ENCODE measurements at places on chromosomes 1 and 21.

- DNase-seq, result no peak
Observed at GRCh38 chr1:208222376-208223126, 21.6 kb downstream of the PLXNA2 start.

DNA sequence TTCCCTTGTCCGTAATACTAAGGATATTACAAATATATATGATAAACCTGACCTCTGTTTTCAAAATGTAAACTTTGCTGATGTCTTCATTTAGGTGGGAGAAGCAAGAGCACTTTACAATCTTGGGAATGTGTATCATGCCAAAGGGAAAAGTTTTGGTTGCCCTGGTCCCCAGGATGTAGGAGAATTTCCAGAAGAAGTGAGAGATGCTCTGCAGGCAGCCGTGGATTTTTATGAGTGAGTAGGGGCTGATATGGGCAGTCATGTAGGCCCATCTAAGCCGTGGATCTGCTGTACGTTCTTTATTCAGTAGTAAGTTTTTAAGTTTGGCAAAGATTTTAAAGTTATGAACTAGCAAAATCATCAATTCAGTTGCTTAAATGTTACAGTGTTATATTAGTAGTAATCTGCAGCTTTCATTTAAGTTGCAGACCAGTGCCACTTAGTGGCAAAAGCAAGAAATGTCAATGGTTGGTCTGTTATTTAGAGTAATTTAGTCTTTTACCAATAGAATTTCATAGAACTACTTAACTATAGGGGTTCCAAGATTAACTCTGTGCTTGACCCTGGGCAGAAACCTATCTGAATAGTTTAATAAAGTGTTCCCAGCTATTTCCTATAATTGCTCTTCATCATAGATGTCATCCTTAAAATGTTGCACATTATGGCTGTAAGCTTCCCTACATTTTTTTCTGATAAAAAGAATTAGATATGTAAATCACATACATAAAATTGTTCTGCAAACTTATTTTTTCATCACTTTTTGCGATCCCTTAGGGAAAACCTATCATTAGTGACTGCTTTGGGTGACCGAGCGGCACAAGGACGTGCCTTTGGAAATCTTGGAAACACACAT is 21.3 kb downstream of the GPSM2 start:
- no peak for DNase-seq

DNA sequence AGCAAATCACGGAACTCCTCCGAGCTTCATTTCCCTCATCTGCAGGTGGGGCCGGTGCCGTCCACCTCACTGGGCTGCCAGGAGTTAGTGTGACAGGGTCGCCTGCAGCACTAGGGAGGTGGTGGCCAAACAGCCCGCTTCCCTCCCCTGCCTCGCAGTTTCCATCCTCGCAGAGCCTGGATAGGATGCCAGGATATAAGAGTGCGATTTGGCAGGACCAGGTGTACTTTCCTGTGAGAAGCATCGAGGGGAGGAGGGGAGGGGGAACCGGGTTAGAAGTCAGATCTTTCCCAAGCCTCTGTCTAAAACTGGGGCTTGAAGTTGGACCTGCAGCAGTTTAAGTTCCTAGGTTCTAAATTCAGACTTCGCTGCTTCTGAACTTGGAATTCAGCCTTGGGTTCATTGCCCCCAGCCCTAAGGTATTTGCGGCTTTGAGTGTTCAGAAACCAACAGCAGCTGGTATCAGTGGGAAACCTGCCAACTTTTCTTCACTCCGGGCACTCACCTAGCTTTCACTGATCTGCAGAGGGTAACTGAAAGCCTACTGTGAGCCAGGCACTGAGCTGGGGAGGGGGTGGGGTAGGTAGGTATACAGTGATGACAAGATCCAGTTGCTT is 1.7 kb upstream of the JUN start:
- DNase-seq, result peak; percentile 30

DNA sequence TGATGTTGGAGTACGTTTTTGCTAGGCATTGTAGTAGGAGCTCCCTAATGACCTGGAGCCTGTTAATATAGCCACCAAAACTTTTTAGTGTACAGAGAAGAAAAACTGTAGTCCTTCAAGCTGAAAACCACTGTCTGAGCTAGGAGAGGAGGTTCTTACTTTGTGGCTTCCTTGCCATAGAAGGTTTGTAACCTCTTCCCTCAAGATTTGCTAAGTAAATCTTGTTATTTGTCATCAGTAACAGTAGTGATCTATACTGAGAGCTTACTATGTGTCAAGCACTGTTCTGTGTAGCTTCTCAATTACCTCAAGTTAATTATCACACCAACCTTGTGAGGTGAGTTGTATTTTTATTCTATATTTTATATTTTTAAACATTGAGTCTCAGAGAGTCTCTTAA is 21.2 kb upstream of the LRRC8C start:
- DNase-seq, result no peak

DNA sequence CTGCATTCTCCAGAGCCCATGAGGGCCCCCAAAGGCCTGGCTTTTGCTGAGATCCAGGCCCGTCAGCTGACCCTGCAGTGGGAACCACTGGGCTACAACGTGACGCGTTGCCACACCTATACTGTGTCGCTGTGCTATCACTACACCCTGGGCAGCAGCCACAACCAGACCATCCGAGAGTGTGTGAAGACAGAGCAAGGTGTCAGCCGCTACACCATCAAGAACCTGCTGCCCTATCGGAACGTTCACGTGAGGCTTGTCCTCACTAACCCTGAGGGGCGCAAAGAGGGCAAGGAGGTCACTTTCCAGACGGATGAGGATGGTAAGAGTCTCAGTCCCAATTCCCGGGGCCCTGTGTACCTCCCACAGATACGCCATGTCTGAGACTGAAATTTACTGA is 39.1 kb downstream of the PTPRU start:
- DNase-seq, result no peak

DNA sequence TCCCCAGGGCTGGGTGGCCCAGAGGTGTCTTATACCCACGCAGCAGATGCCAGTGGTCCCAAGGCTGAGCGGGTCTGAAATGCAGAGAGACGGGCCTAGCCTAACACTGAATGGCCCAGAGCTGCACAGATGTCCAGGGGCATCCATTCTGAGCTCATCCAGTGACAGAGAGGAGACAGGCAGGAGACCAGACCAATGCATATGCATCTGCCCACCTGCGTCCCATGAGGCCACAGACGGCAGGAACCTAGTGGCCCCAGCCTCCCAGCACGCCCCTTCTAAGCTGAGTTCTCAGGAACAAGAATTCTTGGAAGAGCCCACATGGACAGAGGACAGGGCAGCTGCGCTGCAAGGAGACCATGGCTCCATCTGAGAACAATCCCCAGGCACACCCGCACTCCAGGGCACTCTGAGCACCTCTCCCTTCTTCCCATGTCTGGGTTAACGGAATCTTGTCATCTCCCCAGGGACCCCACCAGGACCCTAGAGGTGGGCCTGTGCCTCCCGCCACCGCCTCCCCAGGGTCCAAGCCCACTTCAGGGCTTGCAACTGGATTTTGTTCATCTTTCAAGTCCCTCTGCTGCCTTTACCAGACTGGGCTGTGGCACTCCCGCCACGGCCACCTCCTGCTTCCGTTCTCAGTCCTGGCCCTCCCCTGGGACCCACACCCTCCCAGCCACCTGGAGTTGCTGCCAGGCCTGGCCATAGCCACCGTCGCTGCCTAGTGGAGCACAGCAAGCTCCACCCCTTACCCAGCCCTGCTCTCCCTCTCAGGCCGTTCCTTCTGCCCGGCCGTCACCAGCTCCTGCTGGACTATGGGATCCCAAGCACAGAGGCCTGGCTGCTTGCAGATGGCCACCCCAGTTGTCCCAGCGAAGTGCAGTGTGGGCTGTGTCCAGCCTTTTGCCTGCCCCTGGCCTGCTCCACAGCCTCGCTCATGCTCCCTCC is 3.3 kb downstream of the WNT3A start:
- DNase-seq, result no peak

DNA sequence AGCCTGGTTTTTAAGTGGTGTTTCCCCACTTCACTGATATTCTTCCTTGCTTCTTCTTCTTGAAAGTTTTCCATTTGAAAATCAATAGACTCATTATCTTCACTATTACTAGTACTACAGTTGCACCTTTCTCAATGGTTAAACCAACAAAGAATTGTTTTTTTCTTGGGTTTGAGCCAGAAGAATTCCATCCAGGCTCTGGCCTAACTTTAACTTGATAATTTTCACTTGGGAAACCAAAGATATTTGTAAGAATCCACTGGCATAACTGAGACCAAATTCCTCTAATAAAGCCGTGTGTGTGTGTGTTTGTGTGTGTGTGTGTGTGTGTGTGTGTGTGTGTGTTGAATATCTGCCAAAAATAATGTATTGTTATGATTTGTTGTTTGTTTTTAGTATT is 103.2 kb downstream of the SGIP1 start:
- DNase-seq, result no peak

- peak; percentile 42 for DNase-seq
Observed at GRCh38 chr21:33069994-33070743, at the start of gene OLIG1. Gene OLIG1, plus strand, starts transcription at chr21:33070141. Its CDS starts 106 bp downstream, at chr21:33070247.

- no peak for DNase-seq
Observed at GRCh38 chr1:100607628-100608240, 69.8 kb downstream of the GPR88 start.

GRCh38 chr21:36470294-36470693 is 9.6 kb downstream of the CLDN14 start:
- DNase-seq, result no peak

GRCh38 chr1:43781574-43781973 is 74.2 kb downstream of the ST3GAL3 start:
- no peak for DNase-seq

DNA sequence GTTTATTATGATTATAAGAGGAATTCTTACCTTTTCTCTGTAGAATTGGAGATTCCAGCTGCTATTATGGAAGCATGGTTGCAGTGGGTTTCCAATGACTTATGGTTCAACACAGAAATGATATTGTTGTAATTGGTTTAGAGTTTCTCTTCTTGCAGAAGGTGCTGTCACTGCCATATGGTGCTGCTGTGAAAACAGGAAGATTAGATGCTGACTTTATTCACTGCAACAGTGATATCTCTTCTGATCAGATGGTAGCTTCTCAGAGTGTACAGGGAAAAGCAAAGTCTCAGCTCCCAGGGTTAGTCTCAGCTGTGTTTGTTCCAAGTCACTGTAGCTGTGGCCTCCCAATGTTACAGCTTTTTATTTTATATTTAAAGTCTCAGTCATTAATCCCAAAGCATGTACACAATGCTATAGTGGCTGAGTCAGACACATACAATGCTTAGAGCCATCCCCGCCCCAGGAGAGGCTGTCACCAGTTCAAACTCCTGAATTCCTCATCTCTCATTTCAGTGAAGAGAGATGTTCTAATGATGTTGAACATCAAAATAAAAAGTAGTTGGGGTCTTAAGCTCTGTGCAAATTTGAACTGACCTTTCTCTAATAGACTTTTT is 42.7 kb upstream of the RGS2 start:
- DNase-seq, result no peak

DNA sequence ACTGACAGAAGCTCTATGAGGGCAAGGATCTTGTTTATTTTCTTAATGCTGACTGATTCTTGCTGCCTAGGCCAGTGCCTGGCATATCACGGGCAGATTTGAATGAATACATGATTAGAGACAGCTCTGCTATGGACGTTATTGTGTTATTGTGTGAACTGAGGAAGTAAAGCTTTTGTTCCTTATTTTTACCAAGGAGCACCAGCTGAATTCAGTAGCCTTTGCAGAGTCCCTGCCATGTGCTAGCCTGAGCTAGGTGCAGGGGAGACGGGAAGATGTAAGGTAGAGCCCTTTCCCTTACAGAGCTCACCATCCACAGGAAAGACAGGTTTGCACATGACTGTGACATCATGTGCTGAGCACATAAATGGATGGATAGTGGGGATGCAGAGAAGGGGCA is 36.0 kb upstream of the SCMH1 start:
- no peak for DNase-seq

GRCh38 chr1:116785006-116785405 is 30.8 kb downstream of the CD2 start:
- no peak for DNase-seq

GRCh38 chr1:51926171-51926812 is 47.8 kb upstream of the NRDC start:
- DNase-seq, result peak; percentile 5

- DNase-seq, result no peak
Observed at GRCh38 chr1:31814631-31815306, 1.1 kb downstream of the SPOCD1 start.

GRCh38 chr1:54859700-54860391 is 27.1 kb downstream of the DHCR24 start:
- no peak for DNase-seq

- peak; percentile 37 for DNase-seq
Observed at GRCh38 chr1:151612501-151613281, 841 bp downstream of the SNX27 start.

- no peak for DNase-seq
Observed at GRCh38 chr1:33057095-33057494, 20.4 kb upstream of the AK2 start.

GRCh38 chr1:162667381-162668080 is 35.3 kb downstream of the DDR2 start:
- no peak for DNase-seq

DNA sequence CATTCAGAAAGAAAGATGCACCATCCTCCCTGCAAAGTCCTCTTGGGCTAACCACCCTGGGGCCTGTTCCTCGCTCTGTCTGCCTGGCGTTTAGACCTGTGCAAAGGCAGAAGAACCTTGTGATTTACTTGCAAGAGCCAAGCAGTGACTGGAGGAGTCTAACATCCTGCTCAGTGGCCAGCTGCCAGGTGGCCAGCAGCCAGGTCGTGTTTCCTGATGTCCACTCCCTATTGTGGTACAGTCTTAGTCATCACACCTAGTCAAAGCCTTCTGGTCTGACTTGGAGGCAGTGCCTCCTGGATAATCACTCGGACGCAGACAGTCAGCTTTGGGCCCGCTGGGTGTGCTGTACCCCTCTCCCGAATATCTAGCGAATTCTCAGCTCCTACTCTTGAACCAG is 118.1 kb downstream of the PGBD5 start:
- no peak for DNase-seq

DNA sequence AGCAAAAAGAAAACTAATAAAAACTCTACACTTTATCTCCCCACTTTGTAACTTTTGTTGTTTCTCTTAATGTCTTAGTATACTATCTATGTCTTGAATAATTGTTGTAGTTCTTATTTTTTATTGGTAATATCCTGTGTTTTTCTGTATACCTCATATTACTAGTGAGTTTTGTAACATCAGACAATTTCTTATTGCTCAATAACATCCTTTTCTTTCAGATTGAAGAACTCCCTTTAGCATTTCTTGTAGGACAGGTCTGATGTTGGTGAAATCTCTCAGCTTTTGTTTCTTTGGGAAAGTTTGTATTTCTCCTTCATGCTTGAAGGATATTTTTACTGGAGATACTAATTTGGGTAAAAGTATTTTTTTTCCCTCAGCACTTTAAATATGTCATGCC is 79.8 kb upstream of the LRRC8B start:
- DNase-seq, result no peak

GRCh38 chr21:32279377-32279680 is 480 bp upstream of the MIS18A start:
- DNase-seq, result no peak

- no peak for DNase-seq
Observed at GRCh38 chr1:231929311-231929710, 302.7 kb downstream of the DISC1 start.

DNA sequence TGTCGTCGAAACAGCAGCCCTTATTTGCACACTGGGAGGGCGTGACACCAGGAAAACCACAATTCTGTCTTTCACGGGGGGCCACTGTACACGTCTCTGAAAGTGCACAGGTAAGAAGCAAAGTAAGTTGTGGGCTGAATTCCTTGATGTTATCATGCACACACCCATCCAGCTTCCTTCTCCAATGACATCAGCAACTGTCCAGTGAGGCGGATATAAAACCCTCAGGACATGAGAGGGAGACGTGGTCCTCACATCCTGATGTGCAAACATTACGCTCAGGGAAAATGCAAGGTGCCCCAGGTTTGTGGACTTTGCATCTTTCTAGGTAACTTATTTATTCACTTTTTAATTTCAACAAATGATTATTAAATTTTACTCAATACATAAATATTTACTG is 3.0 kb downstream of the TFF1 start:
- DNase-seq, result no peak
